ENCODE measurements at places on chromosomes 6 and 20. TPM values are rescaled to one million over a fixed set of nuclear protein-coding genes. Genes with fewer than 3 reads are reported as not detected.
A peak's percentile ranks its signal among the peaks of the same experiment; 100 is the strongest.

- H3K4me1 ChIP-seq: peaks cover 10% of the 10 kb centered on the region
- H3K36me3 ChIP-seq: no peaks in the 10 kb centered on the region
- H3K27ac ChIP-seq: no peak overlapping the region
- no peak overlapping the region for H3K4me3 ChIP-seq
- DNase-seq: no peak
- H3K27me3 ChIP-seq: no peaks in the 10 kb centered on the region
Observed at GRCh38 chr20:64074184-64074789, 5.0 kb downstream of the RGS19 start.

GRCh38 chr20:38112930-38113294 is 52.2 kb downstream of the TGM2 start:
- H3K4me3 ChIP-seq: no peak overlapping the region
- peaks cover 6% of the 10 kb centered on the region for H3K4me1 ChIP-seq
- DNase-seq: no peak
- H3K27me3 ChIP-seq: no peaks in the 10 kb centered on the region
- H3K36me3 ChIP-seq: no peaks in the 10 kb centered on the region
- no peak overlapping the region for H3K27ac ChIP-seq

- H3K36me3 ChIP-seq: no peaks in the 10 kb centered on the region
- no peak overlapping the region for H3K4me3 ChIP-seq
- H3K27ac ChIP-seq: no peak overlapping the region
Observed at GRCh38 chr6:148448369-148449012, 105.9 kb downstream of the SASH1 start.

DNA sequence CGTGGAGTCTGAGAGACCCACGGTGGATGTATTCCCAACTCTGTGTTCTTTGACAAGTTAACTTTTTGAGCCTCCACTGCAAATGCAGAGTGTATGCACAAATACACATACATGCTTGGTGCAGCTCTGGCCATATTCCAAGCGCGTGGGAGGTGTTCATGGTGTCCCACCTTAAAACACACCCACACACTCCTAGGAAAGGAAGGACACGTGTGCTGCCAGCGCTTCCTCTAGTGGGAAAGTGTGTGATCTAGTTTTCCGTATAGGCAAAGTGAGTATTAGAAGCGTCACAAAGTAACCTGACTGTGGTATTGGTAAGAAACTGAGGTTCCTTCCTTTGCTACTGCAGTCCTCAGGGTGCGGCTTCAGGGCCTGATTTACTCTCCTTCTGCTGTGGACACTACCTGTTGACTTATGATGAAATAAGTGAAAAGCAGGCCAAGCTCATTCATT is 36.0 kb upstream of the MPC1 start:
- no peak for DNase-seq
- no peaks in the 10 kb centered on the region for H3K4me1 ChIP-seq
- no peak overlapping the region for H3K4me3 ChIP-seq
- no peak overlapping the region for H3K27ac ChIP-seq
- H3K27me3 ChIP-seq: no peaks in the 10 kb centered on the region

DNA sequence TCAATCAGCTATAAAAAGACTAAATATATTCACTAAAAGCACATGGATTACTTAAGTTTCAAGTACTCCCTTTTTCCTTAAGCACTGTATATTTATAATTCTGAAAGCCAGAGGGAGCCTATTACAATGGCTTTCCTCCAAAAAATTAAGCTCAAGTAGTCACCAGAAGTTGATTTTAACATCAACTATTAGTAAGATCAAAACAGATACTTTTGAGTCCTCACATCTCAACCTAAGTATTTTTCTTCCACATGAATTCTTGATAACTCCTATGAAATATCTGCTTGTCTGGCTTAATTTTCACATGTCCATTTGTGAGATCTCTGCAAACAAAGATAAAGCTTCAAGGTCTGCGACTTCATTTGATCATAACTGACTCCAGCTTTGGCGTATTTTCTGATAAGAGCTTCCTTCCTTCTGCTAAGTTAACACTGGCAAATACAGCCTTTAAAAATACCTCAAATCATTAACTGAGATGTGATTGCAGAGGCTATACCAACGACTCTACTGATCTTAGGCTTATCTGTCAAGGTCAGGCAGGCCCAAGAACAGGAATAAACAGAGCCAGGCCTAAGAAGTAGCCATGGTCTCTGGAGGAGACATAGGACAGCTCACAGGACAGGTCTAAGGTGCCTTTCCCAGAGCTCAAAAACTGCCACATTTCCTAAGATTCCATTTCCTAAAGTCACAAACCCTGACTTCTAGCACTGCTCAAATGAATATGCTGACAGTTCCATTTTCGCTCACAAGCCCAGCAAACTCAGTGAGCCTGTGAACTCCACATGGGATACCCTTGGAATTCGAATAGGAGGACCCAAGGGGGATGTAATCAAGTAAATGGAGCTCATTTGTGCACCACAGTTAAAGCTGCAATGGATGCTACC is 10.0 kb downstream of the SNX5 start:
- peaks cover 24% of the 10 kb centered on the region for H3K4me1 ChIP-seq
- H3K4me3 ChIP-seq: no peak overlapping the region
- H3K27ac ChIP-seq: peak overlapping the region; percentile 51
- no peak for DNase-seq
- peaks cover 7% of the 10 kb centered on the region for H3K36me3 ChIP-seq
- H3K27me3 ChIP-seq: no peaks in the 10 kb centered on the region

GRCh38 chr20:19451923-19452295 is 239.5 kb downstream of the SLC24A3 start:
- no peaks in the 10 kb centered on the region for H3K27me3 ChIP-seq
- no peaks in the 10 kb centered on the region for H3K36me3 ChIP-seq
- H3K27ac ChIP-seq: no peak overlapping the region

The TSHZ2 gene
- total RNA-seq: 2.4 TPM

The OOEP gene
- total RNA-seq: not detected
